Frontal cortex (tissue), 4 donors: ENCODE measurements at places on chromosomes 3 and 15.

DNA sequence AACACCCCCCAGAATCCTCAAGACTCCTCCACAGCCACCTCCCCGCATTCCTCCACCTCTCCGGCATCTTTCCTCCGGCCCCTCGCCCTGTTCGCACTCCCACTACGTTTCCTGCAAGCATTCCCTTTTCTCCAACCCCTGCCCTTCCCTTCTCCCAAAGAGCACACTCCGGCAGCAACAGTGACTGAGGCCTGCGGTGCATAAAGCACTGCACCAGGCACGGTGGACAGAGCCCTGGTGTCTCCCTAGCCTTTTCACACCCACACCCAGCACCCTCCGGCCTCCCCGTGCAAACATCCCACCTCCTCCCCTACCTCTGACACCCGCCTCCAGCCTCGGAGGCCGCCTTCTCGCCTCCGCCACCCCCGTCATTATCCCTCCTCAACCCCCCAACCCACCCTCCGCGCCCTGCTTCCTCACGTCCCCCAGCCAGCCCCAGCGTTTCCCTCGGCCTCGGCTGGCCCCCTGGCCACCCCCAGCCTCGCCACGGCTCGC, 577 bp downstream of the ZNF148 start:
- peak; percentile 61 for DNase-seq

DNA sequence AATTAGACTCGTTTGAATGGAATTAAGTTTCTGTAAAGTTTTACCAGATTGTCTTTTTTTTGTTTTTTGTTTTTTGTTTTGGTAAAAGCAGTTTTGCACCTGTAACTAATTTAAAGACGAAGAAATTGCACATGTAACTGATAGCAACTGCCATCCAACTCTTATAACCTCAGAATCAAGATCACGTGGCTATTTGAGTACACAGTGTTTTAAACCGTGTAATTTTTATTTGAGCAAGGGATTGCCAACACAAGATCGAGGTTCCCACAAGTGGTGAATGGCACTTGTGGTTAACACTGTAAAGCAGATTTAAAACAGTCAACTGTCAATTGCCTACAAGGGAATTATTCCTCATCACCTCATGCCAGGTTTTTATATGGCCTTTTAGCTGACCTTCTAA, 67.3 kb downstream of the PPARG start:
- no peak for DNase-seq

DNA sequence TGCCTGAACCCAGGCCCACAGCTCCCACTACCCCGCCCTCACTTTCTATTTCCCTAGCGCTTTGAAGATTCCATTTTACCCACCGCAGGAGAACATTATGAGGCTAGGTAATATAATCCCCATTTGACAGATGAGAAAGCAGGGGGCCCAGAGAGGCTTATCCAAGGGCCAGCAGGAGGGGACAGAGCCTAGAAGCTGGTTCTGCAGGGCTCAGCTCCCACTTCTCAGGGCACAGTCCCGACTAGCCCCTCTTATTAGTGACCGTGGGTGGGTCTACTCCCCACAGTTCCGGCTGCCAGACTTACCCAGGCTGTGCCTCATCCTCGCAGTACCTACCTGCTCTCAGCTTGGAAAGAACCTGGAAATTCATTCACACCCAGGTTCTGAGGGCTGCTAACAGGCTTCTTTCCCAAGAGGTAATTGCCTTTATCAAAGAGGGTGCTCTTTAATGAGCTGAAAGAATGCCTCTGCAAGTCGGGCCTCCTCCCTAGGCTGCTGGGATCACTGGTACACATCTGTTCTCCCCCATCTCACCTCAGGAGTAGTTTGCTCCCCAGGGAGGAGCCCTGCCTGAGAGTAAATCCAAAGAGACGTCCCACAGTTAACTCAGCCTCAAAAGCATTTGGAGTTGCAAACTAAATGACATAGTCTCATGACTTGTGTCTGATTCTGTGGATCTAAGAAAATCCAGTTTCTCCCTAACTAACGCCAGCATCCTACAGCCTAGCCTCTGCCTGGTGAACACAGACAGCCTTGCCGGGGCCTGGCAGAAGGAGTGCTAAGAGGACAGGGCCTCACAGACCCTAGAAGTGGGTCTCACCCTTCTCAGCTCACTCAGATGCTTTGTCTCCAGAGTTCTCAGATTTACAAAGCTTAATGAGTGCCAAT, 125.0 kb downstream of the CHSY1 start:
- DNase-seq, result no peak

DNA sequence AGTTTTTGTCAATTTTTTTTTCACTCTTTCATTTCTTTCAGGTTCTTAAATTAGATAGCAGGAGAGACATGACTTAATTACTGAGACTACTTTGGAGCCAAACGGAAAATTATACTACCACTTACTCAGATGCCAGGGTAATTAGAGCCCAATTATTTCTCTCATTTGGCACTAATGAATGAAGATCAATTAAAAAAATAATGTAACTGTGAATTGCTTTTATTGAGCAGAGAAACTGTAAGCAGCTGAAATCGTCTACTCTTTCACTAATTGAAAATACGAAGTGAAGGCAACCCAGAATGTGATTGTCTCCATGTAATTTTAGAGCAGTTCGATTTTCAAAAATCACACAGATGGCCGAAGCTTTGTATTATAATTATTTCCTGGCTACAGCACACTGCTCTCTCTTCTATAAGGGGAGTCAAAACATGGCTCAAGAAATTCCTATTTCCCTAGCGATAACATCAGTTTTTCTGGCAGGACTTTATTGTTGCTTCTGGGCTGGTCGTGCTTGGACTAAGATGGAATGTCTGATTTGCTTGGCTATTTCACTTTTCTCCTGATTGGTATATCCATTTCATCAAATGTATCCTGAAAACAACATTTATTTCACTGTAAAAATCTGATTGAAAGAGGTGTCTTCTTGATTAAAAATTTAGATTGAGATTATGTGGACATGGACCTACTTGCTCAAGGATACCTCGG, 55.8 kb upstream of the PDZRN3 start:
- no peak for DNase-seq
